Activated CD4-positive, alpha-beta memory T cell treated with anti-CD3 and anti-CD28 coated beads for 36 hours (primary cell): ENCODE measurements at places on chromosomes 7 and 10.

- peaks cover 3% of the 10 kb centered on the region for H3K4me1 ChIP-seq
- no peaks in the 10 kb centered on the region for H3K27me3 ChIP-seq
- no peak overlapping the region for H3K4me3 ChIP-seq
Observed at GRCh38 chr10:6912929-6913328, 332.9 kb upstream of the PRKCQ start.

DNA sequence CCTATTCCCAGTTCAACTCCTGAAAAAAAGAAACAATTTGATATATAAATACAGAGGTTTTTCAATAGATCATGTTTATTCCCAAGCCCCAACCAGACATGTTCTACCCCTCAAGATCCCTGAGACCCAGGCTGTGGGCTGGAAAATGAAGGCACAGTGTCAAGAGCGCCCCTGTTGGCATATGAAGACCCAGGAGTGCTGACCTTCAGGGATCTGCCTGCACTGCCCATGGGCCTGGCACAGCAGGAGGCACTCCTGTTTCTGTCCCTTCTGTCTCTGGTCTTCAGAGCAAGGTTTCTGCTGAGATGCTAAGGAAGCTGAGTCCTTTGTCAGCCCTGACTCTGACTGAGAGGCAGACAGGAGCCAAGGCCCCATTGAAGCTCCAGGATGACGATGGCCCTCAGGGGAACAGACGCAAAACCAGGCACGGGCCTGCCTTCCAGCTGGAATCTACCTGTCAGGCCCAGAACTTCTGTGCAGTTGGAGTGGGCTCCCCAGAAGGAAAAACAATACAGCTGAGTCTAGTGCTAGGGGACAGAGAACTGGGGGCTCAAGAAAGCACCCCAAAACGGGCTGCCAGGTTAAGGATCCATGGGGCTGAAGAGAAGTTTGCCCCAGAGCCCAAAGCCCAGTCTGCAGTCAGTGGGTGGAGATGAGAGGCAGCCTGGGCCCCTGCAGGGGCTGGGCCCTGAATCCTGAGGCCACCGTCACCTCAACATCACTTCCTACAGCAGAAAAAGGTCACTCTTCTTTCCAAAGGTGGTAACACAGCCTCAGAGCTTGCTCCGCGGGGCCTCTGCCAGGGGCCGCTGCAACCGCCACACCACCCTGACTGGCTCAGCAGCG is 6.7 kb upstream of the AIFM2 start:
- DNase-seq = no peak
- peaks cover 8% of the 10 kb centered on the region for H3K4me1 ChIP-seq
- H3K4me3 ChIP-seq = no peak overlapping the region

GRCh38 chr10:132001238-132001972 is 19.7 kb upstream of the BNIP3 start:
- peaks cover 7% of the 10 kb centered on the region for H3K36me3 ChIP-seq
- H3K27me3 ChIP-seq = peaks cover 1% of the 10 kb centered on the region
- H3K27ac ChIP-seq = no peak overlapping the region

DNA sequence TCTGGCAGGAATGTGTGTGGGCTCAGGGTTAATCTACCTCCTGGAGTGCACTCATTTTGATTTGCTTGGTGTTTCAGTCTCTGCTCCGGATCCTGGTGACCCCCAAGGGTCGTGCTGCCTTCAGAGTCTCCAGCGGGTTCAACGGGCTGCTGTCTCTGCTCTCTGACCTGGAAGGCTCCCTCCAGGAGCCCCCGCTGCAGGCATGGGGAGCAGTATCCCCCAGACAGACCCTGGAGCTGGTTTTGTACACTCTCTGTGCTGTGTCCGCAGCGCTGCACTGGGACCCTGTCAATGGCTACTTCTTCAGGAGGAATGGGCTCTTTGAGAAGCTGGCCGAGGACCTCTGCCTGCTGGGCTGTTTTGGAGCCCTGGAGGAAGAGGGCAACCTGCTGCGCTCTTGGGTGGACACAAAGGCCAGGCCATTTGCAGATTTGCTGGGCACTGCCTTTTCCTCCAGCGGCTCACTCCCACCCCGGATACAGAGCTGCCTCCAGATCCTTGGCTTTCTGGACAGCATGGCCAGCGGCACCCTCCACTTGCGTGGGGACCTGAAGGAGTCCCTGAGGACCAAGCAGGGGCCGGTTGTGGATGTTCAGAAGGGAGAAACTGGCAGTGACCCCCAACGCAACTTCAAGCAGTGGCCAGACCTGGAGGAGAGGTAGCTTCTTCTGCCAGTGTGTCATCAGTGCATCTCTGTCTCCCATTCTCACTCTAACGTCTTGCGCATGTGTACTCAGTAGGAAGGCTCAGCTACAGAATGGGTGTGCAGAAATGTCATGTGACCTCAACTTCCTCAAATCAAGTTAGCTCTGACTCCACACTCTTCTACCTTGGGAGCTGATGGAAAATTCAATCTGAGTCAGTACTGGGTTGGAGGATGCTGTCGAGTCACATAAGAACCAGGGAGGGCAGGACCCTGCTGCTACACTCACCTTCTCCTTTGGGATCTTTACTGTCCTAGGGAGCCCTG is 58.5 kb downstream of the WDFY4 start:
- H3K4me1 ChIP-seq = no peaks in the 10 kb centered on the region
- peaks cover 1% of the 10 kb centered on the region for H3K27me3 ChIP-seq
- no peak for DNase-seq
- no peak overlapping the region for H3K4me3 ChIP-seq
